Sciatic nerve (tissue), 2 donors: ENCODE measurements at places on chromosomes 2 and 18.

GRCh38 chr18:6270771-6271216, 143.9 kb downstream of the L3MBTL4 start:
- DNase-seq: no peak

DNA sequence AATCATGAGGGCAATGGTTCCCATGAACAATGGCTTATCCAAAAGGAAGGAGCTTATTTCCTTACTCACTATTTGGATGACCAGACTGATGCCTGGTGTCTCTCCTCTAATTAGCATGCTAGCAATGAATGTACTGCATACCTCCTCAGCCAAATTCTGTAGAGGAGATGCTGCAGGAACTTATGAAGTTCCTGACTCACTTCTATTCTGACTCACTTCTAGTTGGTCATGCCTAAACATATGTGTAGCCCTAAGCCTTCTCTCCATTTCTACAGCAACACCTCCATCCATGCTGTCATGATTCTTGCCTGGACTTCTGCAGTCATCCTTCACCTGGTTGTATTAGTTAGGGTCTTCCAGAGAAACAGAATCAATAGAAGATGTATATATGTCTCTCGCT, 59.9 kb upstream of the MRPS9 start:
- DNase-seq: no peak

GRCh38 chr2:167440382-167440781, 552.1 kb downstream of the XIRP2 start:
- no peak for DNase-seq

DNA sequence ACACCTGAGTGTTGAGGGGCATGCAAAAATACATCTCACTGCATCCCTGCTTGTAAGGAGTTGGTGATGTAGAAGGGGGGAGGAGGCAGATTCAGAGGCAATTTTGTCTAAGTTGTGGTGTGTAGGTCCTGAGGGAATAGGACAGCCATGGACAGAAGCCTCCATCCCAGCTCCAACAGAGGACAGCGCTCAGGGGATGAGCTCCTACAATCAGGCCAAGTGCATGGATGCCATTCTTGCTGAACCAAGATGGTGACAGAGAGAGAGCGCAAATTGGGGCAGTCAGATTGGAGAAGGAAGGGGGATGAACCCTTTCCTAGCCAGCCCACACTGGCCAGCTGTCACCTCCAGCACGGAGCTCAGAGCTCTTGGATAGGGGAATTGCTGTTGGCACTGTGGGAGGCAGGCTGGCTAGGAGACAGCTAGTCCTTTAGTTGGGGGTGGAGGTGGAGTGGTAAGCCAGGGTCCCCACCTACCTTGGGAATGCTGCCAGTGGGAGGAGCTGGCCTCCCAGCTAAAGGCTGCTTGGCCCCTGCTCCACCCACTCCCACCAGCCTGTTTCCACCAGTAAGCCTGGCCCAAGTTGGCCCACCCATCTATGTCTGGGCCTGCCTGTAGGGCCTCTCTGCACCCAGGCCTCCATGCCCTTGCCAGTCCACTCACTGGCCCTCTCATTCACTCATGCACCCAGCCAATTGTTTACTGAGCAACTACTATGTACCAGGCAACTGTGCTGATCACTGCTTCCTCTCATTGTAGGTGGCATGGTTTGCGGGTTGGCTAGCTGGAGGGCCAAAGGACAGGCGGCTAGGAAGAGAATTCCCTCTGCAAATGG, 2.5 kb upstream of the PER2 start:
- DNase-seq: peak; percentile 66

DNA sequence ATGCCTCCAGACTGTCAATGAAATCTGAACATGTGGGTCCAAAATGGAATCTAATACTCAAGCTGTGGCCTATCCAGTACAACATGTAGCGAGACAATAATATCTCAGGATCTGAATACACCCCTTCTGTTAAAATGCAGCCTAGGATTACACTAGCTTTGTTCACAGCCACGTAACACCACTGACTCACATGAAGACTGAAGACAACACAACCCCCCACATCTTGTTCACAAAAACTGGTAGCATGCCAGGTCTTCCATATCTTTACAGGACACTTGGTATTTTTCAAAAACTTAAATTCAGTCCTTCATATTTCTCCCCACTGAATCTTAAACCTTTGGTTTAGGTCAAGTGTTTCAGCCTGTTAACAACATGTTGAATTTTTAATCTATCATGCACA, 84.2 kb downstream of the SLC8A1 start:
- no peak for DNase-seq

DNA sequence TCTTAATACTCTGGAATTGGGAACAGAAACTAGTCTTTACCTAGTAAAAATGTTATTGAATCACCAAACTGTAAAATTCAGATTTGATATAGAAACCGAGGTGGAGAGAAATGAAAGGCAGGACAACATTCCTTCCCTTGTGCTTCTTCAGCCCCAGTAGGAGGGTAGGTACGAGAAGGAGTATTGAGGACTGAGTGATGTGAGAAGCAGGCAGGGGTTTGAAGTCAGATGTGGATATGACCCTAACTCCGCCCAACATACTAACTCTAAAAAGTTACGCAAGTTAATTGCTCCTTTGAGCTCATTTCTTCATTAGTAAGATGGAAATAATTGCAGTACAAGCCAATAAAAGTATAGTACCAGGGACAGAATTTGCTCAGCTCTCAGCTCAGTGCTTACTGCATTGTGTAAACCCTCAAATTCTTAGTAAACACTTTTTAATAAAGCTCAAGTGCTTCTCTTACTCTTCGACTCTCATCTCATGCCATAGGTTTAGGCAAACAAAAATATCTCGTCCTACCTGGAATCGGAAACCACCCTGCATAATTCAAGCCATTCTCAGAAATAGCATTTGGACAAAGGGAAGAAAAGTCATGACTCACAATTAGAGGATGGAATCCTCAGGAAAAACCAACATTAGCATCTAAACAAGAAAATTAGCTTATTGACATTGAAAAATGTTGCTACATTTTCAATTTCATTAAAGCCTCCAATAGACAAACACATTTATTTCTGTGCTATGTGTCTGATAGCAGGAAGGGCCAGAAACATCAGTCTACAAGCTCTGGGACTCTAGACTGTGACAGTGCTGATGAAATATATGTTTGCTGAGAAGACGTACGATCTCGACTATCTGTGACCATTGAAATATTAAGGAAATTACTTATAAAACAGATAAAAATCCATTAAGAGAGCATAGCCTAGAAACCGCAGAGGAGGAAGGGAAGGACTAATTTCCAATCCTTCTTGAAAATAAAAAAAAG, 161.3 kb downstream of the HNMT start:
- no peak for DNase-seq

GRCh38 chr2:72669121-72669520, 156.7 kb downstream of the EXOC6B start:
- no peak for DNase-seq

DNA sequence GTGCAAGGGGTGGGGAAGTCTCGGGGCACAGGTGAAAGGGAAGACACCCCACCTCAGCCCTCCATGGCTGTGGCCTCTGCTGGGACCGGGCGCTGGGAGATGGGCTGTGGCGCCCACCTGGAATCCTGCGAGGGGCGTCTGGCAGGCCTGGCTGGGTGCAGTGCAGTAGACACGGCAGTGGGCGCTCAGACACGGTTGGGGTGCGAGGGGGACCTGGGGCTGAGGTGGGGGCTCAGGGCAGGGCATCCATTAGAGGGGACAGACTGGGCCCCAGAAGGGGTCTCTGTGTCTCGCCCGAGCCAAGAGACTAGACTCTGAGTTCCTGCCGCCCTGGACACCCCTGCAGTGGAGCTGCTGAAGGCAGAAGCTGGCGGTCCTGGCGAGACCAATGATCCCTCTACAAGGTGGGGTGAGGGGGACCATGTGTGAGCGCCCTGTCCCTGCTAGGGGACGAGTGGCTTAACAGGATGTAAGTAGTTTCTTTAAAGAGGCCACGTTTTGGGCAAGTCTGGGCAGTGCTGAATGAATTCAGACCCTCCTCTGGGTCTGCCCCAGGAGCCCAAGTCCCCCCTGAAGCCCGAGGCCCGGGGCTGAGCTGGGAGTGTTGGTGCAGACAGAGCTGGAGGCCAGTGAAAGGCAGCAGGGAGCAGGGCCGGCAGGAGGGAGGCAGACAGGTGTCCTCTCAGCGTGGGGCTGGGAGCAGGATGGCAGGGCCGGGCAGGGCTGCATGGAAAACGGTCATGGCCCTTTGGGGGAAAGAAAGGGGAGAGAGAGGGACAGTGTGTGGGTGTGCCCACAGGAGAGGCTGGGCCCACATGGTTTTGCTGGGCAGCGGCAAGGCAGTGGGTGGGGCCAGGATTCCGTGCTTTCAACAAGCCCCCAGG, 57.2 kb downstream of the HS6ST1 start:
- no peak for DNase-seq

DNA sequence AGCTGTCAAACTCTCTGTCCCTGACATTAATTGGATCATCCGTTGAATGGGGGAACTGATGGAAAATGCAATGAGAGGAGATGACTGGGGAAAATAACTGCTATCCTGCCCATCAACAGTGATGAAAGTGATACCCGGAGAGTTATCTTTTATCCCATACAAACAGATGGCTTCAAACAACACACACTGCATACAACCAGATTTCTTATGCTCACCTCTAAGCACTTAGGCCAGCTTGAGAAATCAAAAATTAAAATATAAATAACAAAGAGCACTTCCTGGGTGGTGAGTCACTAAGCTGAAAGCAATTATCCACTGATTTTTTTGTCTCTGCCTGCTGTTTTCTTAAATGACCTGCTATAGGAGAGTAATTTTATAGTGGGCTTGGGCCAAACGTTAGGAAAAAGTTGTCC, 237.6 kb upstream of the RGPD4 start:
- DNase-seq: no peak

DNA sequence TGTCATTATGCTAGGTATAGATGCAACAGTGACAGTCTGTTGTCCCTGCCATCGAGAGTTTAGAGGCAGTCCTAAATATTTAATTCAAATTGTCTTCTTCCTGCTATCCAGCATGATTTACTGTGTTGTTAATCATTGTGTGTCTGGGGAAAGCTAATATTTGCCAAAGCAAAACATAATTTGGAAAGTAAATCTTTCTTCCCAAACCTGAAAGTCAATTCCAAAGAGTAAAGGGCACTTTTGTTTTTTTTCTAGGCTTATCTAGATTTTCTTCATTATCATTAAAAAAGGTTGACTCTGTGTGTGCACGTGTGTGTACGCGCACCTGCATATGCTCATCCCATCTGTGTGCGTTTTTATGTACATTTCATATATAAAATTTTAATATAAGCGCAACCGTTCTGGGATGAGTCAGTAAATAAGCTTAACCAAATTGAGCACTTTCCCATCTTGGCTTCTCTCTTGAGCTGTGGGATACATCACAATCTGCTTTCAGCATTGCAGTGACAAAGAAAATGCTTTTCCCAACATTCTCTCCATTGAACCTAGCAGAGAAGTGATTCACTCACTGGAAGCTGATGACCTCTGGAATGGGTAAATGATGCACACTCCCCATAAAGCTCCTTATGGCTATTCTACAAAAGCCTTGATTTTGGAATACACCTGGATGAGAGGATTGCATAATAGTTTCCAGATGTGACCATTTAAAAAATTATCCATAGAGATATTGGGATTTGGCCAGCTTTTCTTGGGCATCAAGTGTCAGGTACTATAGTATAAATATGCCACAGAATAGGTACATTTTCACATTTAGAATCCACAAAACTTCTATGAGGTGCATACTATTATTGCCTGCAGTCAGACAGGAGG, 488.4 kb downstream of the ADCYAP1 start:
- no peak for DNase-seq

- DNase-seq: no peak
Observed at GRCh38 chr2:233223059-233223894, 28.2 kb upstream of the ATG16L1 start.

GRCh38 chr18:5180254-5180653, 16.8 kb downstream of the AKAIN1 start:
- no peak for DNase-seq

GRCh38 chr2:207274530-207275189, 108.9 kb upstream of the KLF7 start:
- no peak for DNase-seq

- no peak for DNase-seq
Observed at GRCh38 chr18:24083550-24083949, 55.3 kb upstream of the CABYR start.

- no peak for DNase-seq
Observed at GRCh38 chr2:21175895-21176646, 52.3 kb downstream of the TDRD15 start.

GRCh38 chr18:65016631-65017371, 734.0 kb upstream of the CDH7 start:
- no peak for DNase-seq

DNA sequence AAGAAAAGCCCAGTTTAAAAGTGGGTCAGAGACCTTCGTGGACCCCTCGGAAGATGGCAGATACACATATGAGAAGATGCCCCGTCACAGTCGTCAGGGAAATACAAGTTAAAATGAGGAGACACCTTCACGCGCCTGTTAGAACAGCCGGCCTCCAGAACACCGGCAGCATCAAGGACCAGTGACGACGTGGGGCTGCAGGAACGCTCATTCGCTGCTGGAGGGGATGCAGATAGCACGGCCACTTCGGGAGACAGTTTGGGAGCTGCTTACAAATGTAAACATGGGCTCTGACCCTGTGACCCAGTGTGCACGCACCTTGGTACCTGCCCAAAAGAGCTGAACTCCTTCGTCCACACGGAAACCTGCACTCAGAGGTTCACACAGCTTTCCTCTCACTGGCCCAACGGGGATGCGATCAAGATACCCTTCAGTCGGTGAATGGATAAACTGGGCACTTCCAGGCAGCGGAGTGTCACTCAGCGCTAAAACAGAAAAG, 83.7 kb upstream of the CTDP1 start:
- DNase-seq: peak; percentile 42

GRCh38 chr2:16971722-16972234, 306.1 kb upstream of the CYRIA start:
- DNase-seq: no peak

DNA sequence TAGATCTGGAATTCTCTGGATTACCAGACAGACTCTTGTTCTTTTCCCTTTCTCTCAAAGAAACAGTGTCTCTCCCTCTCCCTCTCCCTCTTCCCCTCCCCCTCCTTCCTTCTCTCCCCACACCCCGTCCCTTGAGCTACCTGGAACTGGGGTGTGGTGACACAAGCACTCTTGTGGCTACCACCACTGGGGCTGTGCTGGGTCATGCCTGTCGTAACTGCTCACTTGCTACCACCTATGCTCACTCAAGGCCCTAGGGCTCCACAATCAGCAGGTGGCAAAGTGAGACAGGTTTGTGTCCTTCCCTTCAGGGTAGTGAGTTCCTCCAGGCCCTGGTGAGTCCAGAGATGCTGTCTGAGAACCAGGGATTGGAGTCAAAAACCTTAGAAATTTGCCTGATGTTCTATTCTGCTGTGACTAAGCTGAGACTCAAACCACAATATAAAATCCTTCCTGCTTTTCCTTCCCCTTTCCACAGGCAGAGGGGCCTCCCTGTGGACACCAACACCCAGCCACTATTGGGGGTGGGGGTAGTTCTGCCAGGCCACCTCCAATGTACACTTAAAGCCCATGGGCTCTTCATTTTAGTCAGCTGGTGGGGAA, 70.8 kb downstream of the OXER1 start:
- no peak for DNase-seq

GRCh38 chr2:127678531-127678930, 3.2 kb upstream of the LIMS2 start:
- DNase-seq: no peak

GRCh38 chr2:222433332-222434173, 9.2 kb downstream of the SGPP2 start:
- no peak for DNase-seq
